Calu3 (cell line): ENCODE measurements at places on chromosomes 6 and 20.

- DNase-seq, result no peak
These were observed 31.1 kb downstream of the NCOA7 start for GRCh38 chr6:125821825-125822281.

GRCh38 chr20:63054103-63054474 lies 47.3 kb upstream of the BHLHE23 start:
- DNase-seq, result no peak

- peak; percentile 83 for DNase-seq
These were observed 778 bp upstream of the LOC128125822 start for GRCh38 chr6:63571361-63572043.

GRCh38 chr6:78611886-78612480 lies 255.4 kb upstream of the IRAK1BP1 start:
- DNase-seq, result no peak

GRCh38 chr6:98498144-98498775 lies 336.1 kb upstream of the POU3F2 start:
- no peak for DNase-seq
